Fibroblast of the aortic adventitia (primary cell): ENCODE measurements at places on chromosomes 3 and 15.
A peak's percentile ranks its signal among the peaks of the same experiment; 100 is the strongest.

DNA sequence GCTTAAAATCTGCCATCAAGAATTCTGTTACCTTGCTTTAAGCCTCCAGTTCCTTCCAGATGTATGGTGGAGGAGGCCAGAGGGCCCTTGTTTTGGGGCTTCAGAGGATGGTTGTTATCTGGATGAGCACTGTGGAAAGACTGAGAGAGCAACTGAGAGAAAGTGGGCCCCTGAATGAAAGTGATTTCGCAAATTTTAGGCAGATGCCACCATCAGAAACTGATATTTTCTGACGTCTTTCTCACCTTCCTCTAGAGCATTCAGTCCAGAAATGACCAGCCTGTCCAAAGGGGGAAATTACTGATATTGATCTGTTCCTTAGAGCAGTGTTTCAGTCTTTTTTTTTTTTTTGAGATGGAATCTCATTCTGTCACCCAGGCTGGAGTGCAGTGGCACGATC is 13.4 kb downstream of the B3GNT5 start:
- no peak for DNase-seq

GRCh38 chr15:41975669-41976068 is 3.3 kb upstream of the EHD4 start:
- no peak for DNase-seq

GRCh38 chr3:183911087-183911486 is 26.4 kb upstream of the PARL start:
- no peak for DNase-seq

DNA sequence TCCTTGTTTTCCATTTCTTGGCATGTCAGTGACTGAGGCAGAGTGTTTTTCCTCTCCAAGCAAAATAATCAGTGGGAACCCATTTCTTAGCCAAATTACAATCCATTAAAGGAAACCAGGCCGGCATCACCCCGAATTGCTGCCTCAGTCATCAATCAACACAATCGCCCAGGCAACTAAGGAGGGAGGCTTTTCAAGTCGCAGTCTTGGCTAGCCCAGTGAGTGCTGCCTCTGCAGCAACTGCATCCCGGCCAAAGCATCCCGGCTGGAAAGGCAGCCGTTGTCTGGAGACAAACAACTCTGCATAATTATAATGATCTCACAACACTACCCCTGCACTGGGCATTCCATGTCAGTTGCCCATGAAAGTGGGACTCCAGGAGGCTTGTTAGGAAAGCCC is 213.5 kb upstream of the PRICKLE2 start:
- no peak for DNase-seq

DNA sequence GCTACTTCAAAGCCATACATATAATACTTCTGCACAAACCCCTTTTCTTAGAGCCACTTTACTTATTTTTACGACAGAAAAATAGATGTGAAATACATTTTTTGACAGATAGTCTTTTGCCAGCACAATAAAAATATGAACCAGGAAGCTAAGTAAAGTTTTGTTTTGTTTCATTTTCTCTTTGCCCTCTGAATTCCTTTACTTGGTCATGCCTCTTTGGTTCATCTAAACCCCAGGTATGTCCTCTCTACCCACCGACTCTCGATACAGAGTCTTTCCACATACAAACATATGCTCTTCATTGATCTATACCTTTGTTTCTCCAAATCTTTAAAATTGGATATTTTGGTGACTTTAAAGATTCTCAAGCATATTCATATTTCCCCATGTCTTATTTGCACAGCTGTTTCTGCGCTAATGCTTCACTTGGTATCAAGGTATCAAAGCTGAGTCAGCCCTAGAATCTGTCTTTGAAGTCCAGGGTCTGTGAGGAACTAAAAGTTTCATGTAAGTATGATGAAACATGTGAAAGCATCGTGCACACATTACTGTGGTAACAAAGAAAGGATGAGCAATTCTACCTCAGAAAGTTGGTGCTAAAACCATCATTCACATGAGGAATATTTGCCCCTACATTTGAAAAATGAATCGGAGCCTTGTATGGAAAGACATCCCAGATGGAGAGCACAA is 845.4 kb downstream of the NAALADL2 start:
- DNase-seq, result no peak

DNA sequence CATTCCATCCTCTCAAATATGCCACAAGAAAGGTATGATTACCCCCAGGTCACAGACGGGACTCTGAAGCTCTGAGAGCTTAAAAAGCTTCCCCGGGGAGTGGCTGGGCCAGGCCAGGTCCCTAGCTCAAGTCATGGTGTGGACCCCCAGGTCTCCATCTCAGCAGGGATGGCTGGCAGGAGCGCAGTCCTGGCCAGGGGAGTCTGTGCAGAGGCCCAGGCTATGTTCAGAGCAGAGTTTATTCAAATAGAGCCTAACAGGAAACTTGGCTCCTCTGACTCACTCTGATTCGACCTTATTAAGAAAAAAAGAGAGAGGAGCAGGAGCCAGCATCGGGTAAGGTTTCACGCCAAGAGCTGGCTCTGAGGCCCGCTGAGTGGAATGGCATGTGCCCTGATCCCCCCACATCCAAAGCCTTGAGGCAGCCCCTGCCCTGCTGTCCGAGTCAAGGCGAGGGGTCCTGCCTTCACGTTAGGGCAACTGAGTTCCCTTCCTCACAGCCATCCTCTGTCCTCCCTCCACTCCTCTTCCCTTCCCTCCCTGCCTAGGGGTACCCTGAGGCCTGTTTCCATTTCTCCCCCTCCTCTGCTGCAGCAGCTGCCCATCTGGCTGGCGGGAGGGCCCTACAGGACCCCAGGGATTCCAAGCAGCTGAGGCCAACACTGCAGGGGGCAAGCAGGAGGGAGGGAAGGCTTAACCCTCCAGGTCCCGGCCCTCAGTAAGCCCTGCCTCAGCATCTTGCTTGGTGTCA is 1.9 kb upstream of the LOXL1 start:
- DNase-seq, result peak; percentile 89

- no peak for DNase-seq
Observed at GRCh38 chr3:109356442-109357155, 19.3 kb upstream of the DPPA4 start.
